ENCODE measurements at places on chromosomes 11 and 22.

- no peak for DNase-seq
These were observed 15.7 kb downstream of the GRIK4 start for GRCh38 chr11:120527111-120527761.

GRCh38 chr11:44939673-44940395 is 10.8 kb downstream of the TP53I11 start:
- DNase-seq = no peak

GRCh38 chr11:71148716-71149115 is 103.7 kb downstream of the SHANK2 start:
- DNase-seq = no peak

DNA sequence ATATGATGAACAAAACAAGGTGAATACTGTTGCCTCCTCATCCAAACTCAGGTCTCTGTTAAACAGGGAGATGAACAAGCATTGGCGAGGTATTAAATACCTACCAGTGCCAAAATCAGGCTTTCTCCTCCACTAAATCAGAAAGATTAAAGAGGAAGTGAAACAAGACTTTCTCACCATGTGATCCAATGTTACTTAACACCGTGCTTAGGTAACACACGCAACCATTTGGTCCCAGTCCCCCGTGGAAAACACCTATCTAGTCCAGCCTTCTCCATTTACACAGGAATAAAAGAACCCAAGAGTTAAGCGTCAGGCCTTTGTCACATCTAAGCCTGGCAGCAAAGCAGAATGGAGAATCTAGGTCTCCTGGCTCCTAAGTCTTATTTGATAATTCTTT is 34.5 kb downstream of the TENM4 start:
- no peak for DNase-seq

DNA sequence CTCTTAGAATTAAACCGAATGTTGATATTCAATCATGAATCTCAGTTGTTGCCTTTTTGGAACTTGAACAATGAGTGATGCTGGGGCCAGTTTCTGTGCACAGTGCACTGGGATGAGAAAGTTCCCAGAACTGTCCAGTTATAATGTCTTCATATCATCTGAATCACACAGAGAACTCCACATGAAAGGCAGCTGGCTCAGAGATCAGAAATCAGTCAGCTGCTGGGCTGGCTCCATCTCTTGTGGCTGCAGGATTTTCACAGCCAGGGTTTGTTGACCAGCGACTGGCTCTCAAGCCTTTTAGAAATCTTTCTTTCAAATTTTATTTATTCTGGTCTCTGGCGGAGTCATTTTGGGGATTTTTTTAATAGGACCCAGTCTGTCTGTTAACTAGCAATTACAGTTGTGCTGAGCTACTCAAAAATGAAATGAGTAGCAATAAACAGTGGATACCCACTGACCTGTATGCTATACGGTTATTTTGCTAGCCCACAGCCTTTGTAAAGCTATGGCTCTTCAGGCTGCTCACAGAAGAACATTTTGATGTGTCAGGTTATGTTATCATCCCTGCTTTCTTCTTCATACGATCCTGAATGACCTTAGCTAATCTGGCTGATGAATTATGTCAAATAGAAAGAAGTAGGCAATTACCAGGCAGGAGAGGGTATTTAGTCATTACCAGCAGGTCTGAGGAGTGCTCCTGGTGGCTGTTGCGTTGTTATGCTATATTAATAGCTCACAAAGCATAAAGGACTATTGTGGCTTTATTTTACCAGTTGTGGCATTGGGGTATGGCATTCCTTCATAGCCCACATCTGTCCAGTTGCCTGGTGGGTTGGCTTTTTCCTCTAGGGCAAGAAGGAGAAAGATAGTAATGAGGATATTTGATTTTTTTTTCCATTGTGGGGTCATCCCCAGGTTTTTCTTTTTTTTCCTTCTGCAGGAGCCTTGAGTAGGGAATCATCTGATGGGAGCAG is 3.6 kb downstream of the FAT3 start:
- no peak for DNase-seq

DNA sequence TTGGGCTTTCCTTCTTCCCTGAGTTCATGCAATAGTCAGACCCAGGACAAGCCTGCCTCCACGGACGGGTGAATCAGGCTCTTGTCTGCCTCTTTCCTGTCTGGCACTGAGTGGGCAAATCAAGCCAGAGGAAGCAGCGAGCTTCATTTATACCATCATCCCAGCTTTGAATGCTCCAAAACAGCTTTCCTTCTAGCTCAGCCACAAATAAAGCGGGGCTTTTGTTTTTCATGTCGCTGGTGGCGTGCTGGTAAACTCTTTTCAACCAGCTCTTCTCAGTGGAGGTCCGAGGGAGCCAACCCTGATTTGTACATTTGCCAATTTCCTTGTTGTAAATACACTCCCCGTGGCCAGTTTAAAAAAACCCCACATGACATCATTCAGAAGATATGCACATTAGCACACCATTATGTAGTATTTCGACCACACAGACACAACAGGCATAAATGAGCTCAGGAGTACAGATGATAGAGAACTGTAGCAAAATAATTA is 8.6 kb downstream of the C11orf91 start:
- no peak for DNase-seq

DNA sequence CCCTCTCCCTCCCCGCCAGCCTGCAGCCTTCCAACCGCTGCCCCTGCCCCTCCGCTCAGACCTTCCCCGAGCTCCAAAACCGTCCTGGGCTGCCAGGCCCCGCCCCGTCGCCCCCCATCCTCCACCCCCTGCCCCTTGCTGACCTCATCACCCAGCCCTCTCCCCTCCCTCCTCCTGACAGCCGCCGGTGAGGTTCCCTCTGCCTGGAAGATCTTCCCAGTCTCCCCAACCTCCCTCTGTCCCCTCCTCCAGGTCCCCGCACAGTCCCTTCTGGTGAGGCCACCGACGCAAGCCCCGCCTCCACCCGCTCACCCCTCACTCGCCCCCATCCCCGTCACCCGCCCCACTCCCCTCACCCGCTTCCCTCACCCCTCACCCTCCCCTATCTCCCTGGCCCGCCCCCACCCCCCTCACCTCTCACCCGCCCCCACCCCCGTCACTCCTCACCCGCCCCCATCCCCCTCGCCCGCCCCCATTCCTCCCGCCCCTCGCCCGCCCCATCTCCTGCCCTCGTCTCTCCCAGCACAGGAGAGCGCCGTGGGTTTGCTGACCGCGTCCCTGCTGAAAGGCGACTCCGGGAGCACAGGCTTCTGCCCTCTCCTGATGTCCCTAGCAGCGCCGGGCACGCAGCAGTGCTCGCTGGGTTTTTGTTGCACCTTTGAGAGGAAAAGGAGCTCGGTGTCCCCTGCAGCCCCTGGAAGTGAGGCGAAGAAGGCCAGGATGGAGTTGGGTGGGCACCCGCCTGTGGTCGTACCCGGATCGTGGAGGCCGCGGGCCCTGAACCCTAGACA is 16.4 kb upstream of the UPK3A start:
- no peak for DNase-seq

DNA sequence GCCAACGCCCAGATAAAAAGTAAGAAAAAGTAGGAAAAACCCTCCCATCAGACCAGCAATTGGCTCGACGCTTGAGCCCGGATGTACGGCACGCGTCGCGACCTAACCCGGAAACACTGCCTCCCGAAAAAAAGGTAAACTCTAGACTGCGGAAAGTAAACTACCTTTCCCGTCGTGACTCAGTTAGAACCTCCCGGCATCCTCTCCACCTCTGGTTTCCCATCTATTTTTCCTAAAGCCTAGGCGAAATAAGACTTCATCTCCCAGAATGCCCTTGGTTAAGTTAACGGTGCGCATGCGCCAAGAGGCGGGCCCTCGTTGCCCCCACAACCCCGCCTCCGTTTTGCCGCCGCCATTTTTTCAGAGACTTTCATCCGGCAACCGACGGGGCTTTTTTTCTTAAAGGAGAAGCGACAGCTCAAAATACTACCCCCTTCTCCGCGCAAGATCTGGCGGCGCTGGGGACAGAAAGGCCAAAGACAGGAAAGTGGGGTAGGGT is 678 bp upstream of the ZFP91 start:
- peak; percentile 89 for DNase-seq

DNA sequence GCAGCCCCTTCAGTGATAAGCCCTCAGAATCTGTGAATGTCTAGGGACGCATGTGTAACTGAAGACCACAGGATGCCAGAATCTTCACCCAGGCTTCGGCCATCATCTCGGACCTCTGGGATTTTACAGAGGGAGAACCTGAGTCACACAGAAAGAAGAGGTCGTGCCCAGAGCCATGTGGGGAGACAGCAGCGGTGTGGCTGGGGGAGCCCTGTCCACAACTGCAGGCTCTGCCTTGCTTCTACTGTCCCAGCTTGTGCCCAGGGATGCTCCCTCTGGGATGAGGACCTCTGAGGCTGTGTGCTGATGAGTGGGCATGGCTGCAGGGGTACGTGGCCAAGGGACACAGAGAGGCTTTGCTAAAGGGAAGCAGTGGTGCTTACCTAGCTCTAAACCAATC is 582.0 kb downstream of the TBC1D22A start:
- no peak for DNase-seq

GRCh38 chr11:95461858-95462257 is 230.9 kb upstream of the SESN3 start:
- no peak for DNase-seq

DNA sequence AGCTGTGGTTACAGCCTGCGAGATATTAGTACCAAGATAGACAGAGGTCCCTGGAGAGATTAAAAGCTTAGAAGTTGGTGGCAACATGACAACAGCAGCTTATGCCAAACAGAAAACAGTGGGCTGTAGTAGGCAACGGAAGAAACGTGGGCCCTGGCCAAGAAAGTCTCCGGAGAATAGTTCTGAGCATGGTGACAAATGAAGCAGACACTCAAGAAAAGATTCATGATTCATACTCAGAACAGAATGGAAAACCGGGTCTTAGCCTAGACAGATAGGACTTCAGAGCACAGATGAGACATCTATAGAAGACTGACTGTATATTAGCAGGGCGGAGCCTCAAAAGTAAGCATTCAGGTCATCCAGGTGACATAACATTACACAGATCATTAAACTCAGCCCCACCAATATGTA is 727.4 kb downstream of the ETS1 start:
- no peak for DNase-seq

- peak; percentile 54 for DNase-seq
These were observed 33.9 kb downstream of the LMO2 start for GRCh38 chr11:33857933-33858371.

DNA sequence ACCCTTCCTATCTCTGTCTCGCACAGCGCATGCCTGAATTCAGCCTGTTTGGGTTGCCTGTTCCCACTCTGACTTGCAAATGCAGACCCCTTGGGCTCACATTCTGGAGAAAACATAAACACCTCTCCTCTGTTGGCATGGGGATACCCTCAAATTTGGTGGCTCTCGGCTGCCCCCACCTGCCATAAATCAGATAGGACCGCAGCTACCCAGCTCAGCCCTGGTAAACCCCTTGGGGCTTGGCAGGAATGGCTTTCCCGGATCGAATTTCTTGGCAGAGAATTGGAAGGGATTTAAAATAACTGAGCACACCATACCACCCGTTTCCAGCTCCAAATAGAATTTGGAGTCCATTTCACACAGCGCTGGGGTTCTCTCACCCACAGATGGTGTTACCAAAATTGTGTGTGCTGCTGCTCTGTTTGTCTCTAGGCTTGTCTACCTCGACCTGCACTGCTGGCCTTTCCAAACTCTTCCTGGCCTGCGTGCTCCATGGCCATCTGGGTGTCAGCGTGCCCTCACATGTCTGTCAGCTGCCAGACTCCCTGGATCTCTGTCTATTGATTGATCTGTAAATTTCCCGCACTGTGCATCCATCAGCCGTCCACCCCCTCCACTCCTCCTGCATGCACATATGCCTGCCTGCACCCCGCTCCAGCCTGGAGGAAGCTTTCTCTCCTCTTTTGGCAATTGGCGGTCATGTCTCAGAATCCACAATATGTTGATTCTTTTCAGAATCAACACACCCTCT is 134.0 kb downstream of the NTM start:
- DNase-seq = no peak

- no peak for DNase-seq
These were observed 1.3 kb downstream of the TRAF6 start for GRCh38 chr11:36508743-36509142.

GRCh38 chr11:68362801-68363379 is 50.5 kb downstream of the LRP5 start:
- DNase-seq = no peak

- no peak for DNase-seq
These were observed 14.9 kb downstream of the TP53AIP1 start for GRCh38 chr11:128927683-128928336.

GRCh38 chr11:35390737-35391682 is 28.3 kb downstream of the SLC1A2 start:
- no peak for DNase-seq

DNA sequence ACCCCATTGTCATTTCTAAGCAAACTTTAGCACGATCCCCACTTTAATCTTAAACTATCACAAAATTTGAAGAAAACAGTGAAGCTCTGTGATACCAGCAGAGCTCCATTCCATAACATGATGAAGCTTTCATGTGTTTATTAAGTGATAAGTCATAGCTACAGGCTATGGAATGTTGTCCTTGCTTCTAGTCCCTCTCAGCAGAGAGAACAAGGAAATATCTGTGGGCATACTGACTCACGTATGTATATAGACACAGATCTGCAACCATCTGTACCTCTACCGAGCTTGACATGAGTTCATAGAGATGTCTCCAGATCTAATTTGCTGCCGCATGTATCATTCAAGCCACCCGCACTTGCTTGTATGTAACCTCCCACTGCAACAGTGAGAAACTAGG is 588.9 kb downstream of the ETS1 start:
- no peak for DNase-seq

DNA sequence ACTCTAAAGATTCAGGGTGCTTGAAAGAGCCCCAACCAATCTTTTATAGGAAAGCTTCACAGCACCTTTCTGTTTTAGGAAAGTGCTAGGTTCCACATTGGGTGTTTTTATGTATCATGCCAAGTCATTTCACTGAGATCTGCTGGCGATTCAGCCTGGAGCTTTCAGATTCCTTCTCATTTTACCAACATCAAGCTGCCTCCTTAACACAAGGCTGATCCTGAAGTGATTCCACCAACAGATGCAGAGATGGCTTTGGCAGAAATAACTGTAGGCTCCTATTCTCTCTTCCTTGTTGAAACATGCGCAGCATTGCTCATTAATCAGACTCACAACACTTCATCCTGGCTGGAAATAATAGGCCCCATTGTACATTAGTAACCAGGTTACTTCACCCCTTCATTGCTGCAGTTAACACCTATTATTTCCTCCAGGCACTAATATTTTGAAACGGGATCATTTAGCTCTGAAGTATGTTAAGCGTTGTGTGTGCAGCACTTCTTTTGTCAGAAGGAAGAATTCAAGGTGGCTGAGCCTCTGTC is 89.0 kb downstream of the OPCML start:
- DNase-seq = no peak
